Left kidney (tissue), 8 donors: ENCODE measurements at places on chromosomes 6 and 20.

- DNase-seq = no peak
These were observed 157.9 kb downstream of the SYNDIG1 start for GRCh38 chr20:24627291-24627690.

- DNase-seq = no peak
These were observed 93.1 kb downstream of the BMP5 start for GRCh38 chr6:55782275-55782674.

- DNase-seq = no peak
These were observed 146.4 kb downstream of the ERMARD start for GRCh38 chr6:169897601-169898358.

GRCh38 chr6:80134065-80134464 lies 27.6 kb downstream of the BCKDHB start:
- no peak for DNase-seq

DNA sequence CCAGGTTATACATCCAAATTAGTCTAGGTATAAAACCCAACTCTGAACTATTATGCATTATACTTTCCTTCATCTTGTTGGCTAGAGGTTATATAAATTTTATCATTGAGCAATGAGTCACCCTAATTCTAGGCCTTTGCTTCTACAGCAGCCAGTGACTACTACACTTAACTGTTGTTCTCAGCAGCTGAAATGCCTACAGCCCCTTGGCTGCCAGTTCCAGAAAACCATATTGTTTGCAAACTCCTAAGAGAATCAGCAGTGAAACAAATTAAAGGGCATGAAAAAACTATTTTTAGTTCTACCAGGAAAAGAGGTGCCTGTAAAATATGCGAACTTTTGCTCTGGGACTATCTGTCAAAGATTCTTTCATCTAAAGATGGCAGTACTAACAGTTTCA lies 292.8 kb downstream of the FRK start:
- no peak for DNase-seq

DNA sequence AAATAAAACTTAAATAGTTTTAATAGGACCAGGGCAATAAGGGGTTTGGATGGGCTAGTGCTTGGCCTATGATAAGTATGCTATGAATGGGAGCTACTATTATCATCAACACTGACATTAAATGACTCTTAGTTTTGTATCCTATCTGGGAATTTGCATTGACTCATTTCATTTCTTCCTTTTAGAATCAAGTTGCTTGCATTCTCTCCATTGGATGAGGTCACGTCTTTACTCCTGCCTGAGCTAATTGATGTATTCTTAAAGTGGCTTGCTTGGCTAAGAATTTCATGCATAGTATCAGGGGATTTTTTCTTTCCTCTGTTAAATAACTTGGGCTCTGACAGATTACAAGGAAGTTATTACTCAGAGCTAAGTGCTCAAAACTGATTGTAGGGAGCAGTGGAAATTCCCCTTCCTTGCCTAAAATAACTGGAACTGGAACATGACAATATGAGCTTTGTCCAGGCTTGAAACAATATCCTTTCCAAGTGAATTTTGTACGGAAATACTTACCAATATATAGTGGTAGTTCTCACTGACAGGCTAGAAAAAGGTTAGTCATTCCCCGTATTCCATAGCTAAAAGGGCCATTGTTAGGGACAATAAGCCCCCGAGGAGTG lies 169.9 kb downstream of the BCAS1 start:
- DNase-seq = no peak

- DNase-seq = no peak
These were observed 81.8 kb downstream of the SGK1 start for GRCh38 chr6:134235937-134236751.

DNA sequence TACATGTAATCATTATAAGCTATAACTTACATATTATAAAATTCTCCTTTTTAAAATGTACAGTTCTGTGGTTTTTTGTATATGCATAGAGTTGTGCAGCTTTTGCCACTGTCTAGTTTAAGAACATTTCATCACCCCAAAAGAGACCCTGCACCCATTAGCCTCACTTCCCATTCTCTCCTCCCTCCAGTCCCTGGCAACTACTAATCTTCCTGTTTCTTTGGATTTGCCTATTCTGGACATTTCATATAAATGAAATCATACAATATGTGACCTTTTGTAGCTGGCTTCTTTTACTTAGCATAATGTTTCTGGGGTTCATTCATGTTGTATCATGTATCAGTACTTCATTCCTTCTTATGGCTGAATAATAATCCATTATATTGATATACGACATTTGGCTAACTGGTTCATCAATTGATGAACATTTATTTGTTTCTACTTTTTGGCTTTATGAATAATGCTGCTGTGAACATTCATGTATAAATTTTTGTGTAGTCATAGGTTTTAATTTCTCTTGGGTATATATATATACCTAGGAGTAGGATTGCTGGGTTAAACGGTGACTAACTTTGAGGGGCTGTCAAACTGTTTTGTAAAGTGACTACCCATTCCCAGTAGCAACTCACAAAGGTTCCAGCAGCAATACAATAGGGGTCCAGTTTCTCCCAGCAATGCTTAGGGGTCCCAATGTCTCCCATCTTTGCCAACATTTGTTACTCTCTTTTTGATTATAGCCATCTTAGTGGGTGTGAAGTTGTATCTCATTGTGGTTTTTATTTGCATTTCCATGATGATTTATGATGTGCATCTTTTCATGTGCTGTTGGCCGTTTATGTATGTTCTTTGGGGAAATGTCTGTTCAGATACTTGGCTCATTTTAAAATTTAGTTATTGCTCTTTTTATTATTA lies 10.7 kb downstream of the PTPRA start:
- no peak for DNase-seq

GRCh38 chr20:33915726-33916331 lies 77.9 kb upstream of the RALY start:
- DNase-seq = no peak

- DNase-seq = no peak
These were observed 288.7 kb downstream of the KIF16B start for GRCh38 chr20:16284385-16285100.

- DNase-seq = no peak
These were observed 86.5 kb downstream of the QRSL1 start for GRCh38 chr6:106715922-106716321.

- no peak for DNase-seq
These were observed 296.9 kb downstream of the HIVEP2 start for GRCh38 chr6:142648036-142648451.

DNA sequence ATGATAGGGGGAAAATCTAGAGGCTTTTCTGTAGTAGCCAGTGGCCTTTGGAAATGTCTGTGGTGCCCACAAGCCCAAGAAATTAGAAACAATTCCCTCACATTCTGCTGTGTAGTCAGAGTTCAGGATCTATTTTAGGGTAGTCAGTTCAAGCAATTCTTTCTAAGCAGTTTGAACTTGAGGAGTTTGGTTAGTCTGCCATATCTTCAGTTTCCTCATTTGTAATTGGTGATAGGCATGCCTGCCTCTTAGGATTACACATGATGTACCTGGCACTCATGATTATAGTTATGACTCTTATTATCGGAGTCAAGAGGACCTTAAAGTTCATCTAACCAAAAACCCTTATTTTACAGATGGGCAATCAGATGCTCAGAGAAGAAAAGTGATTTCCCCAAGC lies 21.2 kb upstream of the MEP1A start:
- no peak for DNase-seq

GRCh38 chr20:58403272-58403671 lies 14.2 kb downstream of the VAPB start:
- DNase-seq = no peak

DNA sequence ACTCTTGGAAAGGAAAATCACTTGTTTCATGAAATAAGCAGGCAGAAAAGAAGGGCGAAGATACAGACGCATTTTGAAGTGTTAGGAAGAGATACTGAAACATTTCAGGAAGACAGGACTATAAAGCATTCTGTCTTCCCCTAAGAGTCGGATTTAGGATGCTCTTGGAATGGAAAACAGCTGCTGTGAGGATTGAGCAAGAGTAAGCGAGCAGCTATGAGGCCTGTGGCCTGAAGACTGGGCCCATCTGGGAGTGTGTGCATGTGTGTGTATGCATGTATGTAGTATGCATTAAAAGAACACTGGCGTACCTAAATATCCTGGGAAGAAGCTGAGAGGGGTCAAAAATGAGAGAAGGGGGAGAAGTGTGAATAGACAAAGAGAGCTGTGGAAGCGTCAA lies 83.6 kb downstream of the SIM1 start:
- peak; percentile 1 for DNase-seq

DNA sequence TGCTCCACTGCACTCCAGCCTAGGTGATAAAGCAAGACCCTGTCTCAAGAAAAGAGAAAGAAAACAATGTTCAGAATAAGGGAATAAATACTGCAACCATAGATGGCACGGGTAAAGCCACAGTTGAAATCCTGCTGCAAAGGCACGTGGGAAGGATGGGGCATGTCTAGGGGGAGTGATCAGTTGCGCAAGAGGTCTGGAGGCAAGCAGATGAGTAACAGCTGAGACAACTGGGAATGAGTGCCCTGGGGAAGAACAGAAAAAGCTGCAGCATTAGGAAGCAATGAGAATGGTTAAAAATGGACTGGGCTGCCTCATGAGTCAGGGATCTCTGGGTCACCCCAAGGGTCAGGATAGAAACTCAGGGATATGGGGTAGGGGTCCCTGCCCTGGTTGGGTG lies 96.3 kb downstream of the GMPR start:
- no peak for DNase-seq

- no peak for DNase-seq
These were observed 25.9 kb upstream of the TFAP2B start for GRCh38 chr6:50792771-50793170.

GRCh38 chr6:93036835-93037234 lies 382.5 kb downstream of the EPHA7 start:
- no peak for DNase-seq

DNA sequence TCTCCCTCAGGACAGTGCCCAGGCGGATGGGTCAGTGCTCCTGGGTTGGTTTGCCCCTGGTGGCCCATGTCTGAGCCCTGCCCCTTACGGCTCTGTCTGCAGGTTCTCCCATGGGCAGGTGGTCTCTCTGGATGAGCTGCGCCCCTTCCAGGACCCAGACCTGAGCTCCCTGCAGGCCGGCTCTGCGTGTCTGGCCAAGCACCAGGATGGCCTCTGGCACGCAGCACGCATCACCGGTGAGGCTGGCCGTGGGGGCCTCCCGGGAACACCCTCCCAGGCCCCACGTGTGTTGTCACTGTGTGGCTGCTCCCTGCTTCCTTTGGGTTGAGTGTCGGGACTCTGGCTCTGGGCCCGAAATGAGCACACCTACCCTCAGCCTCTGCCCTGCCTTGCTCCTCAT lies 3.3 kb upstream of the LIME1 start:
- no peak for DNase-seq

DNA sequence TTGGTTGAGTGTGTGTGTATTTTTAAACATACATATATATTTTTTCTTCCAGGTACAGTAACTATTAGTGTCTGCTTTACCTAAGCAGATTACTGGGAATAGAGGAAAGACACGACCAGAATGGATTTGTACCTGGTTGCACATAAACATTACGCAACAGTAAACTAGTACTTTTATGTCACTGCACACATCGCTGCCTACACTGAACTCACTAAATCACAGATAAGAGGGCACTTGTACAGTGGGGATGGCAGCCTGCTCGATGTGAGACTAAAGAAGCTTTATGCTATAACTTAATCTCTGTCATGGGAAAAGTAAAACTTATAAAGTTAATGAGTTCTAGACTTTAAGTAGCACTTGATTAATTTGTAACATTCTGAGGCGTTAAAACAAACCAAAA lies 89.5 kb upstream of the SIM1 start:
- DNase-seq = no peak

- no peak for DNase-seq
These were observed 13.4 kb upstream of the HSF2 start for GRCh38 chr6:122385857-122386612.
